ENCODE measurements at places on chromosomes 7 and 10. TPM values are rescaled to one million over a fixed set of nuclear protein-coding genes. Genes with fewer than 3 reads are reported as not detected.

DNA sequence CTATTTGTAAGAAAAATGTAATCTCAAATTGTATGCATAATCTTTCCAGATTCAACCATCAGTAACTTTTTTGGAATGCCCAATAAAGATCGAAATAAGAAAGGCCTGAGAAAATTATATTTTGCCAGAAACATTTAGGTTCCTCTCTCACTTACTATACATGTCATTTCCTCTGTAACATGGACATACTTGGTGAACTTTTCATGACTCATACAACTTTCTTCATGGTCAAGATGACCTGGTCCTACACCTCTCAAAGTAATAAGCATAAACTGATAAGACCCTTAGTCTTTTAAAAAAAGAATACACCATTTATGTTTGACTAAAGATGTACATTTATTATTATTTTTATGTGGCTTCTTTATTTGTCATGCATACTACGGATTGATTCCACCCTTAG lies 125.3 kb downstream of the REEP3 start:
- no peak for DNase-seq

MBL2 gene
- not detected for total RNA-seq

RET gene
- total RNA-seq = 0.17 TPM

GRCh38 chr7:45881759-45882464 lies 6.4 kb upstream of the IGFBP1 start:
- peak; percentile 76 for DNase-seq

GRCh38 chr10:125023862-125024496 lies 82.1 kb downstream of the ZRANB1 start:
- no peak for DNase-seq

DNA sequence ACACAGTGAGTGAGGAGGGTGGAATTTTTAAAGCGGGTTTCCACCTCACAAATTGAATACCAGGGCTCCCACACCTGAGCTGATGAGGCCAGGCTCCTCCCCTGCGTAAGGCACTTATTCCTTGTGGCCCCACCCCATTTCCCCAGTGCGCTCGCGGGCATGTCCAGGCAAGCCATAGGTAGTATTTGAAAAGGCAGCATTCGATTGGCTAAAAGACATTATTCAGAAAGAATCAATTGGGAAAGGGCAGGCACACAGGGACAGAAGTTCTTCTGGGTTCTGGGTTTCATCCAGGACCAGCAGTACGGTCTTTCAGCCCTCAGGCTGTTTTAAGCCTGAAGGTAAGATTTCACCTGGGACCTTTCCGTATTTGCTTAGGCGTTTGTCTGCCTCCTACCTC lies 222.3 kb downstream of the BBS9 start:
- DNase-seq = no peak

REPIN1 gene
- total RNA-seq = 131 TPM
